ENCODE measurements at places on chromosomes 2 and 18. TPM values are rescaled to one million over a fixed set of nuclear protein-coding genes. Genes with fewer than 3 reads are reported as not detected.

DNA sequence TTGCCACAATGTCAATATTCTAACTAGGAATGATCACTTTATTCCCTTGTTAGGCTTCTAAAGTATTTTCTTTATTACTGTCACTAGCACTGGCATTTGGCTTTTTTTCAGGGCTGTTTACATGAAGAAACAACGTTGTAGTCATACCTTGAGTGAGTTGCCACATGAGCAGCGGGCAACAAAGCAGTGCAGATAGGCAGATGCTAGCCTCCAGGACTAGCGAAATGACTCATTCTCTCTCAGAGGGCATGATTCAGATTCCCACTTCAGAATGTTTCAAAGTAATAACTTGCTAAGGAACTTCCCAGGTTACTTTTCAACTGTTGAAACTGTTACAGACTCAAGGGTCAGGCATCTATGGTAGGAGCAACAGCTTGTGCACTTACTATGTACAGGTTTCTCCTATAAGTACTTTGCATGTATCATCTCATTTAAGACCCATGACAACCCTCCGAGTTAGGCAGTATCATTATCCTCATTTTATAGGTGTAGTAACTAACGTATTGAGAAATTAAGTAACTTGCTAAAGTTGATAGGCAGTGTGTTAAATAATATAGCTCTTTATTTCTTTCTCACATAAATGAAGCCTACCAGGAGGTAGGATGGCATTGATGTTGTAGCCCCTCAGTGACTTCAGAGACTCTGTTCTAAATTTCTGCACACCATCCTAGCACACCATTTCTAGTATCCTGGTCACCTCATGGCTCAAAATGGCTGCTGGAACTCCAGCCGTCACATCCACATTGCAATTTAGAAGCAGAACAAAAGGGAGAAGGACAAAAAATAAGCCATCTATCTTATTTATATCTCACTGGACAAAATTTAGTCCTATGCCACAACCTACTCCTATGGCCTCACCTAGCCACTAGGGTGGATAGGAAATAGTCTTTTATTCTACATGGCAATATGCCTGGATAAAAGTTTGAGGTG lies 83.3 kb downstream of the ICOS start:
- peaks cover 4% of the 10 kb centered on the region for H3K4me1 ChIP-seq
- H3K27me3 ChIP-seq, result peaks cover 13% of the 10 kb centered on the region
- no peaks in the 10 kb centered on the region for H3K36me3 ChIP-seq
- H3K27ac ChIP-seq, result no peak overlapping the region

GRCh38 chr18:43526426-43527145 lies 249.3 kb upstream of the SYT4 start:
- no peak overlapping the region for H3K4me3 ChIP-seq
- peak overlapping the region; percentile 48 for H3K27ac ChIP-seq
- H3K27me3 ChIP-seq, result no peaks in the 10 kb centered on the region
- H3K36me3 ChIP-seq, result no peaks in the 10 kb centered on the region

GRCh38 chr2:27652790-27653189 lies 10.6 kb downstream of the SUPT7L start:
- no peak overlapping the region for H3K4me3 ChIP-seq
- no peak for DNase-seq
- H3K27ac ChIP-seq, result no peak overlapping the region
- H3K4me1 ChIP-seq, result peaks cover 11% of the 10 kb centered on the region

- H3K27ac ChIP-seq, result no peak overlapping the region
- no peaks in the 10 kb centered on the region for H3K36me3 ChIP-seq
- no peak overlapping the region for H3K4me3 ChIP-seq
- H3K27me3 ChIP-seq, result no peaks in the 10 kb centered on the region
- DNase-seq, result no peak
These were observed 777.2 kb upstream of the TMEFF2 start for GRCh38 chr2:192971981-192972380.

DNA sequence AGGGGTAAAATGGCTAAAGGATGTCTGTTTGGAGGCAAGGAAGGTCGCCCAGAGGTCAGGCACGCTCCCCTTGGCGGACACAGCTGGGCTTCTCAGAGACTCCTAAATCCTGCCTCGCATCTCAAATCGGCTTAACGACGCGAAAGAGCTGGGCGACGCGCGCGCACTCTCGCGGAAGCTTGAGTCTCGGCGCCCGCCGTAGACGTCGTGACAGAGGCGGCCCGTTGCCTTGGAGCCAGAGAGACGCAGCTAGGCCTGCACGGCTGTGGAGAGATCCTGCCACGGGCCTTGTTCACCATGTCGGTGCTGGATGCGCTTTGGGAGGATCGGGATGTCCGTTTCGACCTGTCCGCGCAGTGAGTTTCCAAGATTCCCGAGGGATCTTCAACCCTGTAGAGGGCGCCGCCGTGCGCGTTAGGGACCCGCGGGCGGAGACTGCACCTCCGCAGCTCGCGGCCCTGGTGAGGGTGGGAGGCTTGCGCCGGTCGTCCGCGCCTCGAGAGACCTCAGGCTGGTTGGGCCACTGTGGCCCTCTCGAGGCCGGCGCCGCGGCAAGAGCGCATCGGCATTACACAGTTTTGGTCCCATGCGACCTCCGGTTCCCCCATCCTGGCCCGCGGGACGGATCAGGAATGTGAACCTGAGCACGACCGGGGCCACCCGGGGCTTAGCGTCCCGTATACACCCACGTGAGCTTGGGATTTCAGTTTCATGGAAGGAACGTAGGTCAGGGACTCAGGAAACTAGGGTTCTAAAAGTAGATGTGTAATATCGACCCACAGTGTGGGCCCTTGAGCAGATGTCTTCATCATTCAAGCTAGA lies at the start of gene BBS5:
BBS5 (plus strand) TSS at position 238 of the 822 bp plus-strand sequence; CDS start at position 298, 60 bp downstream.
- no peaks in the 10 kb centered on the region for H3K27me3 ChIP-seq
- peak within 1 kb of the TSS; percentile 95 for H3K4me3 ChIP-seq

DNA sequence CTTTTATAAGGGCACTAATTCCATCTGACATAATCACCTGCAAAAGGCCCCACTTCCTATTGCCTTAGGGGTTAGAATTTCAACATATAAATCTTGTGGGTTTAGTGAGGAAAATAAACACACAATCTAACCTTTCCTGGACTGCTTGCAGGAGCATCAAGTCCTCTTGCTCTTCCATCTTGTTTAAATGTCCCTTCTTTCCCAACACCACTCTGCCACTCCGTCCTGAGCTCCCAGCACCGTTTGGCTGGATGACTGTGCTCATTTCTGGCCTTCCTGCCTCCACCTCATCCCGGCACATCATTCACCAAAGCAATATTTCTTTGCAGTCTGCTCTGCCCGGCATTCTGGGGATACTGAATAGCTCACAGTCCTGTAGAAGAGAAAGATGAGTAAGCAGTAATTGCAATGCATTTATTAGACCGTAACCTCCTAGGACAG lies 247.8 kb downstream of the BCL2 start:
- peaks cover 7% of the 10 kb centered on the region for H3K4me1 ChIP-seq
- no peaks in the 10 kb centered on the region for H3K36me3 ChIP-seq
- H3K27ac ChIP-seq, result no peak overlapping the region
- H3K27me3 ChIP-seq, result no peaks in the 10 kb centered on the region
- no peak for DNase-seq
- no peak overlapping the region for H3K4me3 ChIP-seq

Gene FAM98A
- total RNA-seq, result 68.7 TPM

Gene KIAA2012
- not detected for total RNA-seq

Gene HOXD10
- total RNA-seq, result not detected

Gene MARCHF4
- 1.5 TPM for total RNA-seq

Gene OTX1
- not detected for total RNA-seq

Gene MARCO
- not detected for total RNA-seq

Gene NEMP2
- total RNA-seq, result 4.7 TPM

Measured in osteoblast (primary cell).